ENCODE measurements at places on chromosomes 2 and 18.

- DNase-seq = no peak
These were observed 317.2 kb downstream of the CPS1 start for GRCh38 chr2:210873631-210874030.

DNA sequence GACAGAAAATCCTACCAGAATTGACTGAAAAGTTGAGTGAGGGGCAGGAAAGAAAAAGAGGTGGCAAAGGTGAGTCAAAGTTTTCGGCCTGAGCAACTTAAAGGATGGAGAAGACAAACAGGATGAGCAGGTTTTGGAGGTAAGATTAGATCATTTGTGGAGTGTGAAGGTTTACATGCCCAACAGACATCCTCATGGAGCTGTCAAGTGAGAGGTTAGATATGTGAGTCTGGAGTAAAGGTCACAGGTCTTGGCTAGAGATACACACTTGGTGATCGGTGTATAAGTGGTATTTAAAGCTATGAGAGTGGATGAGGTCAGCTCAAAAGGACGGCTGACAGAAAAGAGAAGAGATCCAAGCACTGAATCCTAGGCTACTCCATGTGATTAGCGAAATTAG lies 11.1 kb upstream of the MYL12A start:
- DNase-seq = no peak

DNA sequence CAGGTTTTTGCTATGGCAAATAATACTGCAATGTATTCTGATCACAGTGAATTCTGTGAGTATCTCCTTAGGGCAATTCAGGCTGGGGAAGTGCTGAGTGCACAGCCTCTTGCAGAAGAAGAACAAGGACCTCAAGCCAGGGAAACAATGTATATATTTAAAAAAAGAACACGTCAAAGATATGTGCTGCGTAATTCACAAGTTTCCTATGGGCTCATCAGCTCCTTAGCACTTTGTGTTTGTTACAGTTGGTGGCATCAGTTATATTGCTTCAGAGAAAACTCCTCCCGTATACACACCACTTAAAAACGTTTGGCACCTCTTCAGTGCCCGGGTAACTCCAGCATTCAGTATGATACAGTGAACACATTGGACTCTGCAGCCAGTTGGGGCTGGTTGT lies 16.5 kb upstream of the MARCO start:
- no peak for DNase-seq

- no peak for DNase-seq
These were observed 153.8 kb upstream of the RASGRP3 start for GRCh38 chr2:33322612-33323011.

- no peak for DNase-seq
These were observed 602 bp downstream of the SNX17 start for GRCh38 chr2:27370816-27371620.

DNA sequence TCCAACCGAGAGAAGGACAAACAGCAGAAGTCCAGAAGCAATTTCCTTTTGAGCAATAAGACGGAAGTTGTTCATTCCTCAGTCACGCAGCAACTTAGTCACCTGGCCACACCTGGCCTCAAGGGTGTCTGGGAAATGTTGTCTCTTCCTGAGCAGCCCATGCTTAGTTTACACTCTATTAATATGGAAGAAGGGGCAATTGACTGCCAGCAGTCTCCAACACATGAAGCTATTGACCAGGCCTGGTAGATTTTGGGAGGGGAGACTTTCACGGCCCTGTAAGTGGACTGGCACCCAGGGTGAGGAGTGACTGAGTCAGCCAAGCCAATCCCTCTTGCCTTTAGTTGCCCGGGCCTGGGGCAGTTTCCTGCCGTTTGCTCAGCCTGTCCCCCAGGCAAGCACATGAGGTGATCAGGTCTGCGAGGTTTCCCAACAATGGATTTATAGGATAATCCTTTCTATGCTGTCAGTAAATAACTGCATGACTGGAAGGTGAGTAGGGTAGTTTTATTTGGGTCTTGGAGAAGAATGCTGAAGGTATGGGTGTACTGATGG lies 43.8 kb upstream of the PPP4R1 start:
- no peak for DNase-seq

DNA sequence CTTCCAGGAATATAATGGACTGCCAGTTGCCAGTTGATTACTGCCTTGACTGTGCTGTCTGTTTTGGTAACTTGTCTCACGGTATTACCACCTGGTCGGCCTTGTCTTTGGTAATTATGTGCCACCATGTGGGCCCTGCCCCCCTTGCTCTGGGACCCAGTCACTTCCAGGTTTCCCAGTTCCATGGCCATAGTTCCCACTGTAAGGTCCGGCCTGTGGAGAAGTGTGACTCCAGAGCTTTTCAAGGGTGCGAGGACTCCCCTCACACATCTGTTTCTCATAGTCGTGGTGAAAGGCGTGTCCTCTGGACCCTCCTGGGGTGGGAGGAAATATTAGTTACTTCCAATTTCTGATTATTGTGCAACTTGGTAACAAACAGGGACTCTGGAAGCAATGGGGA lies 150.5 kb downstream of the SEPTIN10 start:
- DNase-seq = no peak

DNA sequence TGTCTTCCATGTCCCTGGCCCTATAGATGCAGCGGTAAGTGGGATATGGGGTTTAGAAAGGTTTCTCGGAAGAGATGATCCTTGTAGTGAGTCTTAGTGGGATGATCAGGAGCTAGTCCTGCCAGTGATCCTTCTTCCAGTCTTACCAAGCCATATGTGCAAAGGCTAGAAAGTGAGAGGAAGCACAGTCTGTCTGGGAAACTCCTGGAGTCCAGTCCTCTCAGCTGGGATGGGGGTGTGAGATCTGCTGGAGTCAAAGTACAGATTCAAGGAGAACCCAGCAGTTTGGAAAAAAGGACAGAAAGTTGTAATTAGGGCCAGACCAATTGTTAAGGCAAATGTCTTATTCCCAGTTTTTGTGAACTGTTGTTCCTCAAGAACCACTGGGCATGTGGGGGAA lies 83.3 kb downstream of the LIMS1 start:
- no peak for DNase-seq

GRCh38 chr2:70959851-70960832 lies 18.3 kb upstream of the ANKRD53 start:
- no peak for DNase-seq

GRCh38 chr2:135882415-135882814 lies 6.2 kb upstream of the MCM6 start:
- DNase-seq = no peak

DNA sequence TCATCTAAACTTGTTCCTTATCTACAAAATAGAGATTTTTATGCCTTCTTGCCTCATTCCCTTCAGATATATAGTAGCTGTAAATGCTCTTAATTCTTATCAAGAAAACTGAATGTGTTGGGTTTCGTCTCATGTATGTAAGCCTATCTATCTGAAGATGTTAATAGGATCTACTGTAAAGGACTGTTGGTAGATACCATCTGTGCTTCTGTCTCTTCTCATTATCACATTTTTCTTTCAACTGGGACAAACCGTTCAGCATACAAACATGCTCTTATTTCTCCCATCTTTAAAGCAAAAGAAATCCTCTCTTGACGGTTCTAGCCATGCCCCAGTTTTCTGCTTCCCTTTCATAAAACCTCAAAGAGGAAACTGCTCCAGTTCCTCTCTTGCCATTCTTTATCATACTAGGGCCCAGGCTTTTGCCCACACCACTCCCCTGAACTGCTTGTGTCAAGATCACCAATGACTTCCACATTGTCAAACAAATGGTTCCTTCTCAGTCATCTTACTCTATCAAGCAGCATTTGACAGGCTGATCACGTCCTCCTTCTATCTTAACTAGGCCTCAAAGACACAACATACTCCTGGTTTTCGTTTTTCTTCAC lies 88.7 kb downstream of the ARHGEF33 start:
- DNase-seq = no peak

DNA sequence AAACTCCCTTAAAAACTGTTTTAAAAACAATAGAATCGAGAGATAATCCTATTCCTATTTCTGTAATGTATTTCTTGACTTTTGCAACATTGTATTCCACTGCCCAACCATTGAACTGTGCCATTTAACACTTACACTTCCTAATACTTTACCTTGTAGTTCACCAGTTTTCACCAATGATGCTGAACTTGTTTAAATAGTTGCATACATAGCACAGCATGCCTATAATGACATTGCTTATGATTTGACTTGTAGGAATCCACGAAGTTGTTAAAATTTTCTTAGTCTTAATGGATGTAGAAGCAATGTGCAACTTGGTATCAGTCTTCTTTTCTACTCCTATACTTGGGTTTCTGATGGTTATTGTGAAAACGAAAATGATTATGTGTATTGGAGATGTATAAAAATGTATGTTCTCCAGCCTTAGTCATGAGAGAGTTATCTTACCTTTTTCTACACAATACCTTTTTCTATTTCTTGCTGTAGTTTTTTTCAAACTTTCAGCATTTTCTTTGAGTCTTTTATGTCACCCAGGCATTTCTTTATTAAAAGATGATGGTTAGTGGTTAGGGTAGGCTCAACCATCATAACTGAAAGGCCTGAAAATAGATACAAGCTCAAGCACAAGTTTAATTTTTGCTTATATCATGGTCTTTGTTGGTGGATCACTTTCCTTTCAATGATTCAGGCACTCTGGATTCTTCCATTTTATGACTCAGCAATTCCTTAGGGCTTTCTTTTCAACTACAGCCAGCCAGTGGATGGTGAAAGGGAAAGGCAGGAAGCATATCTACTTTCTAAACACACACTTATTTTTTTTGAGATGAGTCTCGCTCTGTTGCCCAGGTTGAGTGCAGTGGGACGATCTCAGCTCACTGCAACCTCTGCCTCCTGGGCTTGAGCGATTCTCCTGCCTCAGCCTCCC lies 9.4 kb downstream of the GPD2 start:
- no peak for DNase-seq

GRCh38 chr2:6806604-6807003 lies 59.1 kb downstream of the CMPK2 start:
- no peak for DNase-seq

- no peak for DNase-seq
These were observed 26.1 kb downstream of the RAB31 start for GRCh38 chr18:9734189-9734588.

GRCh38 chr18:79523736-79524180 lies 128.0 kb downstream of the NFATC1 start:
- DNase-seq = no peak

GRCh38 chr2:23291239-23291638 lies 93.7 kb upstream of the KLHL29 start:
- no peak for DNase-seq

- no peak for DNase-seq
These were observed 84.8 kb downstream of the ACAA2 start for GRCh38 chr18:49728542-49728941.

DNA sequence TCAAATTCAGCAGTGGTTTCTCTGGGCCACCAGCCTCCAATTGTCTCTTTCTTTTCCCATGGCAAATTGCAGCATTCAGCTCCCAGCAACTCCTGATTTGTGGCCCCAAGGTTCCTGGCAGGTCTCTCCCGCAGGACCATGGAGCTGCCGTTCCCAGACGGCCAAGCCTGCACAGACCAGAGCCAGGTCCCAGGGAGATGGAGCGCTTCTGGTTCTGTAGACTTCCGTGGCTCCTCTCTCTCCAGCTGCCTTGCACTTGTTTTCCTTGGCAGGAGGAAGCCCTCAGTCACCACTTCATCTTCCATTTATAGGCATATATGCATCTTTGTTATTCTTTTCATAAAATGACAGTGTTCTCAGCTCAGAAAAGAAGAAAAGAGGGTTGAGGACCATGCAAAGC lies 21.7 kb downstream of the TNP1 start:
- no peak for DNase-seq

DNA sequence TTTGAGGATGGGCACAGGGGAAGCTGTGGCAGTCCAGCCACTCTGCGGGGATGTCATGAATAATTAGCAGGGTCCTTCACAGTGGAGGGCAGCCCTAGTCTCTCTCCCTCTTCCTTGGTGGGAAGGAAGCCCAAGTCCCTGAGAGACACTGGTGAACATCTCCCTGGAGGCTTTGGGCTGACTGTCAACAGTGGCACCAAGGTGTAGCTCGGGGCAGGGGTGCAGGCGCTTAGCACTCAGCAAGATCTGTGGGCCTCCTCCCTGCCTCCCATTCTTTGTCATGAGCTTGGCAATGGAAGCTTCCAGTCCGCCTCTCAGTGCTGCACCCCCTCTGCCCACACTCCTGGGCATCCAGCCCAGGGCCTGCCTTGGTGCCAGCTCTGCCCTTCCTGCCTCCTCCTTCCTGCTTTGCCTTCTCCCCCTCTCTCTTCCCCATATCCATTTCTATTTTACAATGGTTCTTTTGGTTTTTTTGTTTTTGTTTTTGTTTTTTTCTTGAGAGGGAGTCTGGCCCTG lies 59.4 kb downstream of the STEAP3 start:
- peak; percentile 11 for DNase-seq
